ENCODE measurements at places on chromosomes 2 and 18. TPM values are rescaled to one million over a fixed set of nuclear protein-coding genes. Genes with fewer than 3 reads are reported as not detected.

Gene TSPYL6
- total RNA-seq = 0.14 TPM

Gene GPAT2
- 6.9 TPM for total RNA-seq

Gene CDH7
- not detected for total RNA-seq

Gene TFPI
- 86.8 TPM for total RNA-seq
